Fibroblast of skin of back (primary cell): ENCODE measurements at places on chromosomes 2 and 18.

GRCh38 chr2:36701391-36701795 is 4.9 kb downstream of the VIT start:
- peak; percentile 25 for DNase-seq

GRCh38 chr2:105806996-105807395 is 62.3 kb downstream of the NCK2 start:
- DNase-seq = no peak

- no peak for DNase-seq
These were observed 16.1 kb upstream of the ALLC start for GRCh38 chr2:3641841-3642421.

- DNase-seq = peak; percentile 76
These were observed 12.5 kb downstream of the SPTBN1 start for GRCh38 chr2:54468673-54469072.

GRCh38 chr2:12596771-12597170 is 120.0 kb upstream of the TRIB2 start:
- DNase-seq = no peak

DNA sequence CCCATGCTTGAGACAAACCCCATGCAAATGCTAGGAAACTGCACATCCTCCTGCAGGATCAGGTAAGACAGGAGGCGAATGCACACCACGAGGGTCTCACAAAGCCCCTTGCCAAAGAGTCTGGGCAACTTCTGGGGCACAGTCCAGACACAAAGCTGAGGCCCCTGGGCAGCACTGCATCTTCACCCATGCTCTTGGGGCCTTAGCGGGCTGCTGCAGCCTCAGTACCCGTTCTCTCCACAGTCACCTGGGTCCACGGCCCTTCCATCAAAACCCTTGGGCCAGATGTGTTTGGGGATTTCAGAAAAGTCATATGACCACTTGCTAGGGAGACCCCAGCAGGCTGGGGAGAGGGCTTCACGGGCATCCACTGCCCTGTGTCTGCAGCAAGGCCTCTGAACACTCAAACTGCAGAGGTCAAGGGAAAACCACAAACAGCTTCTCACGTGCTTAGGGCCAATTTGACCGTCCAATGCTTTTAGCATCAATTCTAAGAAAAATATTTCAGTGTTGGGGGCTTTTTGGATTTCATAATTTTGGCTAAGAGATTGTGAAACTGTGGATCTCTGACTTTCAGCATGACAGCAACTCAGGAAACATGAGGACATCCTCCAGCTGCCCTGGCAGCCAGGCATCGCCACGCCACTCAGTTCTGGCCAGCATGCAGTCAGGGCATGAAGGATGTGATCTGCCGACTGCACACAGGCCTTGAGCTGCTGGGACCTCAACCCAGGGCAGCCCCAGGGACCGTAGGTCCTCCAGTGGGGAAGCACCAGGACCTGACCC is 20.0 kb downstream of the PASK start:
- no peak for DNase-seq
